ENCODE measurements at places on chromosomes 1 and 21. TPM values are rescaled to one million over a fixed set of nuclear protein-coding genes. Genes with fewer than 3 reads are reported as not detected.
A peak's percentile ranks its signal among the peaks of the same experiment; 100 is the strongest.

DNA sequence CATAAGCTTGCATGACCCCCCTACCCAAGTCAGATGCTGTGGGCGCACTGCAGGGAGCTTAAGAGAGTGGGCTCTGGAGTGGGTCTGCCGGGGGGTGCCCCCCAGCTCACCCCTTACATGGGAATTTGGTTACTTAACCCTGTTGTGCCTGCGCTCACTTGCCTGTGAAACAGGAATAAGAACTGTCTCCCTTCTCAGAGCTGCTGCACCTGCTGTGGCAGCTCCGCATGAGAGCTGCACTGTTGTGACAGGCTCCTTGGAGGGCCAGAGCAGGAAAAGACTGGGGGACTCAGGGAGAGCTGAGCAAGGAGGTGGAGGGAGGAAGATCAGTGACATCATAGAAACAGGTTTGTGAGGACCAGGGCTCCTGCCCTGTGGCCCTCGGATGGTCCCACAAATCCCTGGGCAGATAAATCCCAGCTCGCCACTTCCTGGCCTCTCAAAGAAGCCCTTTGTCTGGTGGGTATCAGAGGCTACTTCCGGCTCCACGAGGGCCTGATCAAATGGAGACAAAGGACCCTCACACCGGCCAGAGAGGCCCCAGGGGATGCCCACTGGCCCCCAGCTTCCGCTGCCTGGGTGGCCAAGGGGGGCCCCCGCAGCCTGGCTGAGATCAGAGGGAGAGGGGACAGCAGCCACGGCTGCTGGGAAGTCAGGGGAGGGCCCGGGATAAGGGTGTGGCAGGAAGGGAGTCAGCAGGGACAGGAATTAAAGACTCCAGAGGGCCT is 28.9 kb upstream of the LAPTM5 start:
- H3K36me3 ChIP-seq: no peaks in the 10 kb centered on the region
- H3K27ac ChIP-seq: no peak overlapping the region
- DNase-seq: no peak
- H3K27me3 ChIP-seq: peaks cover 10% of the 10 kb centered on the region
- H3K4me3 ChIP-seq: no peak overlapping the region

DNA sequence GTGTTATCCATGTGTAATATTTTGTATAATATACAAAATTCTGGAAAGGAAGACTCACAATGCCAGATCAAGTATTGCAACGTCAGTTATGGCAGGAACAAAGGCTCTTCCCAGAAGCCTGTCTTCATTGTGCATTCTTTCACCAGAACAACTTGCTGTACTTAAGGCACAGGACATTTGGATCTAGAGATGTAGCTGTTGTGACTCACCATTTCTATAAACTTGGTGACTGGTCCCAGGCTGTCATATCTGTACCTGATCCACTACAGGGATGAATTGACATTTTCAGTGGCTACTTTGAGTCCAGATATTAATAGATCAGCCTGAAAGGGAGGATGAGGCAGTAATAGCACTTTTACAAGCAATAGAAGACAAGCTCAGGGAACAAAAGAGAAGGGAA is 299.8 kb downstream of the DISC1 start:
- no peaks in the 10 kb centered on the region for H3K36me3 ChIP-seq
- no peak overlapping the region for H3K27ac ChIP-seq
- H3K4me1 ChIP-seq: no peaks in the 10 kb centered on the region

- H3K27ac ChIP-seq: peak overlapping the region; percentile 81
- H3K36me3 ChIP-seq: no peaks in the 10 kb centered on the region
- no peaks in the 10 kb centered on the region for H3K27me3 ChIP-seq
- H3K4me1 ChIP-seq: peaks cover 5% of the 10 kb centered on the region
- H3K4me3 ChIP-seq: no peak overlapping the region
Observed at GRCh38 chr1:154463512-154463990, 38.5 kb upstream of the TDRD10 start.

GRCh38 chr21:22609802-22610201 is 1611.6 kb downstream of the NCAM2 start:
- no peaks in the 10 kb centered on the region for H3K27me3 ChIP-seq
- no peak overlapping the region for H3K27ac ChIP-seq
- H3K4me1 ChIP-seq: no peaks in the 10 kb centered on the region
- no peak for DNase-seq

DNA sequence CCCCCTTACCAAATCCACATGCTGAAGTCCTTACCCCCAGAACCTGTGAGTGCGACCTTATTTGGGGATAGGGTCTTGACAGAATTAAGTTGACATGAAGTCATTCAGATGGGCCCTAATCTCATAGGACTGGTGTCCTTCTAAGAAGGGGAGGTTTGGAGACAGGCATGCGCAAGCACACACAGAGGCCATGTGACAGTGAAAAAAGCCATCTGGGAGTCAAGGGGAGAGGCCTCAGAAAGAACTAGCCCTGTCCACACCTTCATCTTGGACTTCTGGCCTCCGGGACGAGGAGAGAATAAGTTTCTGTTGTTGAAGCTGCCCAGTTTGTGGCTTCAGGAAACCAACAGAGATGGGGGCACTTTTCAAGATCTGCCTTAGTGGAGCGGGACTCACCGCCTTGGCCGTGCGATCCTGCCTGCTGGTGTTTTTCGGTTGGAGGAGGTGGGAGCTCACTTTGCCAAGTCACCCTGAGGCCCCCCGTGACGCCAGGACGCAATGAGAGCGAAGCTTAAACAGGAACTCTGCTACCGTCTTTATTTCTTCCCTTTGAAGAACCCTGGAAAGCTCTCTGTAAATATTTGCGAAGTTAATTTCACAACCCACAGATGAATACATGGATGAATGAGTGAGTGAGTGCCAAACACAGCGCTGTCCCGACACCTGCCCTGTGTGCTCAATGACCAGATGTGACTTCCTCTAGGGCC is 42.5 kb upstream of the C1orf174 start:
- DNase-seq: no peak
- no peaks in the 10 kb centered on the region for H3K4me1 ChIP-seq
- H3K27me3 ChIP-seq: no peaks in the 10 kb centered on the region
- H3K36me3 ChIP-seq: no peaks in the 10 kb centered on the region

DNA sequence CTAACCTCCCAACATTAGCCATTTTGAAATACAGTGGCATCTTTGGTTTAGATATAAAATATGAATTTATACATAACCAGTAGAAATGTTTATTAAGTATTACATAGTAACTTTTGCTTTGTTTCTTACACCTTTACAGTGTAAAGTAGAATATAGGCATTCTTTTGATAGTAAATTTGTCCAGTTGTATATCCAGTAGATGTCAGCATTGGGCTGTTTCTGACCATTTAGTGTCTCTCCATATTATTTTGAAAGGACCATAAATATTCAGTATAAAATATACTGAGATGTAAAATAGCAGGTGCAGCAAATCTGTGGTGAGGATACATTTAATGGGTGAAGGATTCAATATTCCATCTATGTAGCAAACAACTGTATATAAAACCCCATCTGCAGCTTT is 115.8 kb upstream of the ZRANB2 start:
- H3K4me3 ChIP-seq: no peak overlapping the region
- peak; percentile 3 for DNase-seq
- no peaks in the 10 kb centered on the region for H3K4me1 ChIP-seq
- no peak overlapping the region for H3K27ac ChIP-seq

Gene IL10
- total RNA-seq: not detected

Gene TAS1R2
- not detected for total RNA-seq

Gene RHD
- not detected for total RNA-seq
